ENCODE measurements at places on chromosomes 3 and 15.

DNA sequence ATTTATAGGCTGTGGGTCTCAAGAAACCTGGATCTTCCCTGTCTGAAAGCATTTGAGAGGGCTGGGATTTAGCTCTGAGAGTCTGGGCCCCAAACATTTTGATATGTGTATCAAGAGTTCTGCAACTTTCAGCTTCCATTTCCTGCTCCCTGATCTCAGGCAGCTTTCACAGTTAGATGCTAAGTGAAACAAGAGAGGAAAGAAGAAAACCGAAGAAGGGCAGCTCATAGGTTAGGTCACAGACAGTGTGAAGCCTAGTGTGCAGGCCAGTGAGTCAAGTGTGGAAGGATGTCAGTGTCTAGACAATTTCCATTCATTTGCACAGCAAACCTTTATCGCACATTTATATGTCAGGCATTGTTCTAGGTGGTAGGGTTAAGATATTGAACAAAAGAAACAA is 173.6 kb upstream of the PROK2 start:
- DNase-seq, result no peak

- no peak for DNase-seq
Measured at GRCh38 chr3:78507196-78507984, 1260.4 kb downstream of the ROBO1 start.

- no peak for DNase-seq
Measured at GRCh38 chr3:122578069-122578740, 755 bp downstream of the PARP15 start.

DNA sequence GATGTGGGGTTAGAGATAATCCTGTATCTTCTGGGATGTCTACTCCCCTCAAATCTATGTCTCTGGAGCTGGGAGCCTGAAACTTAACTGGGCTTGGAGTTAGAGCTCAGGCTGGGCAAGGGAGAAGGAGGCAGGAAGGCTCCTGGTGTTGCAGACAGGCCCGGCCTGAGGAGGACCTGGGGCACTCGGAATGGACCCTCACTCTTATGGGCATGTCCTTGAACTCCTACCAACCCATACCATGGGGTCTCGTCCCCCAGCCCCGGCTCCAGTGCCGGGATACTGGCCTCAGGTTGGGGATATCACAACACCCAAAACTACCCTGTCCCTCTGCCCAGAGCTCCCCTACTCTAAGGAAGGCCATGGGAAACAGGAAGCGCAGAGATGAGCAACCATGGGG is 45.2 kb downstream of the SCN5A start:
- no peak for DNase-seq

GRCh38 chr15:38563723-38564519 is 693 bp downstream of the RASGRP1 start:
- peak; percentile 91 for DNase-seq

GRCh38 chr3:37763309-37763708 is 98.4 kb upstream of the CTDSPL start:
- DNase-seq, result no peak

GRCh38 chr3:40137591-40138295 is 171.8 kb upstream of the EIF1B start:
- no peak for DNase-seq

GRCh38 chr15:75577401-75578172 is 1.5 kb downstream of the PTPN9 start:
- DNase-seq, result no peak

- no peak for DNase-seq
Measured at GRCh38 chr3:16768956-16769355, 115.8 kb upstream of the PLCL2 start.

Measured in naive thymus-derived CD4-positive, alpha-beta T cell (primary cell).